ENCODE measurements at places on chromosomes 7 and 10.

- DNase-seq: no peak
Measured at GRCh38 chr10:95242581-95243317, 48.1 kb downstream of the PDLIM1 start.

DNA sequence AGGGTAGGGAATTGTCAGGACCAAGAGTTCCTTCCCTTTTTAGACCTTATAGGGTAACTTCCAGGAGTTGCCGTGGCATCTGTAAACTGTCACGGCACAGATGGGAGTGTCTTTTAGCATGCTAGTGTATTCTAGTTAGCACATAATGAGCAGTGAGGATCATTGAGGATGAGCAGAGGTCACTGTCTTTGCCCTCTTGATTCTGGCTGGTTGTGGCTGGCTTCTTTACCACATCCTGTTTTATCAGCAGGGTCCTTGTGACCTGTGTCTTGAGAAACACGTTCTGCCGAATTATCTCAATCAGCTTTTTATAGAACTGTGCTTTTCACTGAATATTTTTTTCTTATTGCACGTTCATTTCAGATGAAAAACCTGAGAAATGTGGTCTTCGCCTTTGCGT, 41.5 kb downstream of the MINPP1 start:
- DNase-seq: no peak

DNA sequence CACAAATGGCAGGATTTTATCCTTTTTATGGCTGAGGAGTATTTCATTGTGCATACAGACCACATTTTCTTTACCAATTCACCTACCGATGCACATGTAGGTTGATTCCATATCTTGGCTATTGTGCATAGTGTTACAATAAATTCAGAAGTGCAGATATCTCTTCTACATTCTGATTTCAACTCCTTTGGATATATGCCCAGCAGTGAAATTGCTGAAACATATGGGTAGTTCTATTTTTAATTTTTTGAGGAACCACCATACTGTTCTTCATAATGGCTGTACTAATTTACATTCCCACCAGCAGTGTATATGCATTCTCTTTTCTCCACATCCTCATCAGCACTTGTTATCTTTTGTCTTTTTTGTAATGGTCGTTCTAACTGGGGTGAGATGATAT, 1290.3 kb downstream of the XPNPEP1 start:
- DNase-seq: no peak

DNA sequence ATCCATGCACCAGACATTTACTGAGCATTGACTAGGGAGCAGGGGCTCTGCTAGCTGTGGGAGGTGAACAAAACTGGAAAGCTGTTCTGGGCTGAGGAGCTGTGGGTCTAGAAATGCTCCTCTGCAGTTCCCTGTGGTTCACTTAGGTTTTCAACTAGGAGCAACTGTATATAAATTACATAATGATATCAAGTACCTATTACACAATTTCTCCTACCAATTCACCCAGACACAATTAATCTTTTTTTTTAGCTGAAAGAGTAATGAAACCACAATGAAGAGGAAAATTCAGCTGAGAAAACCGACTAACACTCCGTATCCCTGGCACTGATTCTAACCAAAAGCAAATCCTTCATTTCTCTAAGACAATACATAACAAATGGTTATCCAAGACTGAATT, 39.4 kb downstream of the COL28A1 start:
- DNase-seq: no peak

GRCh38 chr10:104487794-104488438, 134.3 kb downstream of the CFAP58 start:
- DNase-seq: no peak

Measured in tibial artery (tissue), 4 donors.